T47D (cell line): ENCODE measurements at places on chromosomes 2 and 18.

GRCh38 chr2:179354739-179355537, 90.3 kb upstream of the SESTD1 start:
- DNase-seq: no peak

- DNase-seq: peak; percentile 64
Measured at GRCh38 chr18:9101730-9102507, 580 bp upstream of the NDUFV2 start.

DNA sequence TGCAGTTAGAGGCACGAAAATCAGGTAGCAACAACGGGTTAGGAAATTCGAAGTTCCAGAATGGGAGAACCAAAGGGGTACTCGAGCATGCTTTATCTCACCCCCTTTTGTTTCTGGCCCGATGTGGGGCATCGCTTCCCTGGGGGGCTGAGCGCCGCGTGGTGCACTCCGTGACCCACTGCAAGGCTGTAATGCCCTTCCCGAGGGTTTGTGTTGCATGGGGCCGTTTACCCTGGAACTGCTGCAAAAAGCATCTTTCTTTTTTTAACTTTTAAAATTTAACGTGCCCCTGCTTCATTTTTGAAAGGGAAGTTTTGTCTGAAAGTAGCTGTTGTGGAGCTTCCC, 4.8 kb downstream of the GDF7 start:
- DNase-seq: no peak

DNA sequence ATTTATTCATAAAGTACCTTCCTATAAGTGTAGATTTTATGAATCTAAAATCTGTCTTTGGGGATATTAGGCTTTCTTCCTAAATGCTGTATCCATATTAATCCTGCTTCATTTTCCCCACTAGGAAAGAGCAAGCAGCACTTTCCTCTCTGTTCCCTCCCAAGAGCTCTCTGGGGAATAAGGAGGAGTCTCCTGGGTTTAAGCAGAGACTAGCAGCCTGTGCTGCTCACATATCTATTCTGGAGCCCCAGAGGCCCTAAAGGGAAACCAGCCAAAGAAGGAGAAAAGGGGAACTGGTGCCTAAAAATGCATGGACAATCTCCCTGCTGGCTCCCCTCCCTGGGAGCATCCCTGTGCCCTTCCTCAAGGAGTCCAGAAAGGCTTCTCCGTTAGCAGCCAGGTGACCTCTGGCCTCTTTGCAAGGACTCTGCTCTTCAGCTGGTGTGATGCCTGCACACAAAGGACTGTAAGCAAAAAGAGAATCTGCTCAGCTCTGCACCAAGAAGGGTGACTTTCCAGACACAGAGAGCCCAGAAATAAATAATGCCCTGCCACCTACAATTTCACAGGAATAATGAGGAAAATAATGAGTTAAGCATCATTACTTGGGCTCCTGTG, 270.6 kb downstream of the SS18 start:
- no peak for DNase-seq

DNA sequence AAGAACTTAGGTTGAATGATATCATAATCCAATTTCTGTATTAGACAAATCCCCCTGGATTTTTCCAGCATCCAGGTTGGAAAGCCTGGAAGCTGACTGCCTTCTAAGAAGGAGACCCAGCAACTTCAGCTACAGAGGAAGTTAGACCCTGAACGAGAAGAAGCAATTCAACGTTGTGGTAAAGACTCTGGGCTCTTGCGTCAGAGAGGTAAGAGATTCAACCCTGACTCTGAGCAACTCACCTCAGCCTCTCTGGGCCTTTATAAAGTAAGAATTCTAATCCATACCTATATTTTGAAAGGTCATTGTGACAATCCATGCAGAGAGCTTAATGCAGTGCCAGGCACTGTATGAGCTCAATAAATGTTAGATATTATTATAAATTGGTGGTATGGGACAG, 9.7 kb downstream of the E2F6 start:
- DNase-seq: no peak

- no peak for DNase-seq
Measured at GRCh38 chr2:144097440-144098225, 422.3 kb downstream of the ZEB2 start.

GRCh38 chr2:160221391-160222276, 21.6 kb upstream of the ITGB6 start:
- peak; percentile 88 for DNase-seq

DNA sequence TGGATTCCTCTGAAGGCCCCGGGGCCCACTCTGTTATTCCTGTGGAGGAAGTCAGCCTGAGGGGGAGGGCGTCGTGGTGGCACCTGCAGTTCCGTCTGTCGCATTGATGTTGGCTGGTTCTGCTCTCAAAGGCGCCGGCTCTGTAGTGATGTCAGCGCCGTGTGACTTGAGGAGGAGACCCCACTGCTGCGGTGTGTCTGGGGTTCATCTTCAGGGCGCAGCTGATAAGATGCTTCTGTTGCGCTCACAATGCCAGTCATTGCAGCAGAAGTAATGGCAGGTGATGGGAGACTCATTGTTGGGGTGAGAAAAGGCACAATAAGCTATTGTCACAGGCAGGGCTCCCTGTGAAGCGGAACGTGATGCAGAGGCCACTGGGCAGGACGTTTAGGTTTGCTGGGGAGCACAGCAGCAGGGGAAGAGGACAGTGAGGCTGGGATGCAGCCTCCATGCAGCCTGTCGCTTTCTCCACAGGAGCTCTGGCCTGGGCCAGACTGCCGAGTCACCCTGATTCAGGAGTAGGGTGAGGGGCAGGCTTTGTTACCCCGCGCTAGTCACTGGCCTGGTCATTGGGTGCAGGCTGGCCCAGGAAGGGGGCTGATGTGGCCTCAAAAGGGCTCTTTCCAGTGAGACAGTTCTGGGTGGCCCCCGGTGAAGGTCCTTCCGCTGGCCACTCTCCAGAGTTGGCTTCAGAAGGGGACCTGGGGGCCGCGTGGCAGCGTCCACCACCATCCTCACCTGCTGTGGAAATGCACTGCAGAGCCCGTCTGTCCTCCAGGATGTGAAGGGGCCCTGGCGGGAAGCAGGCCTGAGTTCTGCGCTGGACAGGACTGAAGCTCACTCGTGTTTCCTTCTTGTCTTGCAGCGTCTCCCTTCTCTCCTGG, 42.9 kb downstream of the SH3BP4 start:
- no peak for DNase-seq
